ENCODE measurements at places on chromosomes 7 and 10. TPM values are rescaled to one million over a fixed set of nuclear protein-coding genes. Genes with fewer than 3 reads are reported as not detected.

Gene CYP26C1
- 0.07 TPM for total RNA-seq

GRCh38 chr10:34213193-34213804 is 601.8 kb downstream of the PARD3 start:
- H3K27ac ChIP-seq = no peak overlapping the region
- no peaks in the 10 kb centered on the region for H3K36me3 ChIP-seq
- DNase-seq = no peak

DNA sequence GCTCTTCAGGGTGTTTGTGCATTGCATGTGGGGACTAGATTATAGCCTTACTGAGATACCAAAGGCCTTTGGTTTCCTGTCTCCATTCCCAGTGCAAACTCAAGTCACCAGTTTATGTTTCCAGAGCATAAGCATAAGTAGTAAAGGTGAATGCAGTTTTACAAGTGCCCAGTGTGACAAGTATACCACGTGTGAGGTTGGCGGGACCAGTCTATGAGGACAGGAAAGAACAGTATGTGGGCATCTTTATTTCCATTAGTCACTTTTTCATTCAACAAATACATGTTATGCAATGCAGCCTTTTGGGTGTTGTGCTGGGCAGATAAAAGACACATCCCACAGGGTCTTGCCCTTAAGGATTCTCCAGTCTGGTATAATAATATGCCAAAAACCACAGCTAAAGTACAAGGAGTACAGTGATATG is 146.5 kb downstream of the ARID5B start:
- peak overlapping the region; percentile 98 for H3K27ac ChIP-seq
- peak overlapping the region; percentile 86 for H3K4me3 ChIP-seq
- peaks cover 97% of the 10 kb centered on the region for H3K4me1 ChIP-seq
- peak; percentile 48 for DNase-seq

- H3K4me3 ChIP-seq = no peak overlapping the region
- H3K27ac ChIP-seq = no peak overlapping the region
- H3K36me3 ChIP-seq = no peaks in the 10 kb centered on the region
- no peak for DNase-seq
These were observed 52.7 kb upstream of the FAM20C start for GRCh38 chr7:139561-140243.

DNA sequence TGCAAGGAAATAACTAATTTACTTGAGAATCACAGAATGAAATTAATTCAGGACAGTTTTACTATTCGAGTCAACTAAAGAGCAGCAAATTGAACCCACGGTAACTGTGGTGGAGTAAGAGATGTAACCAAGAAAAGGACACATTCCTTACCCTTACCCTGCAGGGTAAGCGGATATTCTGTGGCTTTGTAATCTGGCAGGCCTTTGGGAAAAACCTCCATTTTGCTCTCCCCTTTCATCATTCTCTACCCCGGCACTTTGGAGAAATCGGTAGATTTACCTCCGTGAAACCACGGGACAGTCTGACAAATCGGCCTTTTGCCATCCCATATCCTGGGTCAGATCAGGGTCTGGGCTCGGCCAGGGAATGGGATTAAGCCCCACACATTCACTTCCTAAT is 18.4 kb downstream of the RCC1L start:
- H3K36me3 ChIP-seq = peaks cover 37% of the 10 kb centered on the region
- no peaks in the 10 kb centered on the region for H3K4me1 ChIP-seq
- H3K4me3 ChIP-seq = no peak overlapping the region
- no peak overlapping the region for H3K27ac ChIP-seq

DNA sequence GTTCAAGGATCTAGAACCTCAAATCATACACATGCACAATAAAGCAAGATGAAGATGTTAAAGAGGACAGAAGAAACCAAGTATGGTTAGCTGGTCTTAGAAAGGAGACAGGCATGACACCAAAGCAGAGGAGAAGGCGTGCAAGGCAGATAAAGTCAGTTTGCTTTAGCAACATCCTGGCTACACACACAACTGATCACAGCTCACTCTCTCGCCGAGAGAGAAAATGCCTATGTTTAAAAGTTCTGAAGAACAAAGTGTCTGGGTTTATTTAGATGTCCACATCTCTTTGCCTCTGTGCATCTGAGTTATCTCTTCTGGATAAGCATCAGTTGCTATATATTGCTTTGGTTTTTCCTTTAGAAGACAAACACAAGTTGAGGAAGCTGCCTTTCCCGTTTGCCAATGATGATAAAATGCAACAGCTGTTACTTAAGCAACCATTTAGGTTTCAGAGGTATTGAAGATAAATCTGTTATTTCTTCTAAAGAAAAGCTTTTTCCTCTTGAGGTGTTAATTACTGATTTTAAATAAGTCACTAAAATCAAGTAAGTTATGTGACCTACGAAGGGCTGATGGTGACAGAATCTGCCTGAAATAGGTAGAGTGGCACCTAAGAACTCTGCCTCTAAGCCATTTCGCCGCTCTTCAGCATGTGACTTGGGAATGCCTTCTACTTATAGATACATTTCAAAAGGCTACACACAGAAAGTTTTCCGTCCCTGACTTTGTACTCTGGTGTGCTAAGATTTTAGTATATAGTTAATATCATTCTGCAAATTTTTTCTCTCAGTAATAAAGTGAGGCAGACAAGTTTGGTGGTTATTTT is 146.2 kb upstream of the ASAH2 start:
- H3K27me3 ChIP-seq = no peaks in the 10 kb centered on the region
- H3K4me1 ChIP-seq = peaks cover 28% of the 10 kb centered on the region
- H3K27ac ChIP-seq = peak overlapping the region; percentile 21
- H3K4me3 ChIP-seq = peak overlapping the region; percentile 5
- DNase-seq = no peak

- H3K4me3 ChIP-seq = no peak overlapping the region
- DNase-seq = no peak
- no peak overlapping the region for H3K27ac ChIP-seq
- no peaks in the 10 kb centered on the region for H3K36me3 ChIP-seq
- H3K27me3 ChIP-seq = no peaks in the 10 kb centered on the region
These were observed 31.1 kb upstream of the NEUROD6 start for GRCh38 chr7:31371621-31372020.

GRCh38 chr7:143214789-143215679 is 6.8 kb upstream of the TAS2R40 start:
- H3K4me3 ChIP-seq = no peak overlapping the region
- H3K27me3 ChIP-seq = peaks cover 6% of the 10 kb centered on the region
- peak; percentile 78 for DNase-seq
- no peaks in the 10 kb centered on the region for H3K4me1 ChIP-seq
- H3K27ac ChIP-seq = no peak overlapping the region

Gene GALNT17
- not detected for total RNA-seq

GRCh38 chr7:81074406-81074805 is 155.6 kb upstream of the SEMA3C start:
- H3K4me1 ChIP-seq = no peaks in the 10 kb centered on the region
- DNase-seq = no peak
- no peaks in the 10 kb centered on the region for H3K36me3 ChIP-seq
- no peaks in the 10 kb centered on the region for H3K27me3 ChIP-seq
- no peak overlapping the region for H3K27ac ChIP-seq

DNA sequence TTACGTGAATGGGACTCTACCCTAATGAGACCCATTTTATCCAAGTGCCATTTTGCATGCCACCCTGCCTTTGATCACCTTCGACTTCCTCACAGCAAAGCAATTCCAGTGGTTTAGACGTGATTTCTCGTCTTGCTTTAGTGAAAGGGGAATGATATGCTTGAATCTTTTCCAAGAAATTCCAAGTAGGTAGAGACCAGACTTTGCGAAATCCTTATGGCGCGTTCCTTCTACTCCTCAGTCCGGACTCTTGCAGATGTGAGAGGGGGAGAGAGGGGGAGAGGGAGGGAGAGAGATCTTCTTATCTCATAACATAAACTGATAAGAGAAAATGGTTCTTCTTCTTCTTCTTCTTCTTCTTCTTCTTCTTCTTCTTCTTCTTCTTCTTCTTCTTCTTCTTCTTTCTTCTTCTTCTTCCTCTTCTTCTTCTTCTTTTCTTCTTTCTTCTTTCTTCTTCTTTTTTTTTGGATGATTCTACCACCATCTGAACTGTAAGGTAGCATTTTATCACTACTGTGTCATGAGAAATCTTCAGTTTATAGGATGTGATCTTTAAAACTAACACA is 883 bp downstream of the SPAG6 start:
- H3K4me3 ChIP-seq = peak overlapping the region; percentile 27
- H3K36me3 ChIP-seq = peaks cover 8% of the 10 kb centered on the region
- no peak for DNase-seq
- peaks cover 74% of the 10 kb centered on the region for H3K27me3 ChIP-seq
- peak overlapping the region; percentile 73 for H3K27ac ChIP-seq
- peaks cover 24% of the 10 kb centered on the region for H3K4me1 ChIP-seq

Gene EVX1
- total RNA-seq = not detected

Gene SORBS1
- 0.74 TPM for total RNA-seq

DNA sequence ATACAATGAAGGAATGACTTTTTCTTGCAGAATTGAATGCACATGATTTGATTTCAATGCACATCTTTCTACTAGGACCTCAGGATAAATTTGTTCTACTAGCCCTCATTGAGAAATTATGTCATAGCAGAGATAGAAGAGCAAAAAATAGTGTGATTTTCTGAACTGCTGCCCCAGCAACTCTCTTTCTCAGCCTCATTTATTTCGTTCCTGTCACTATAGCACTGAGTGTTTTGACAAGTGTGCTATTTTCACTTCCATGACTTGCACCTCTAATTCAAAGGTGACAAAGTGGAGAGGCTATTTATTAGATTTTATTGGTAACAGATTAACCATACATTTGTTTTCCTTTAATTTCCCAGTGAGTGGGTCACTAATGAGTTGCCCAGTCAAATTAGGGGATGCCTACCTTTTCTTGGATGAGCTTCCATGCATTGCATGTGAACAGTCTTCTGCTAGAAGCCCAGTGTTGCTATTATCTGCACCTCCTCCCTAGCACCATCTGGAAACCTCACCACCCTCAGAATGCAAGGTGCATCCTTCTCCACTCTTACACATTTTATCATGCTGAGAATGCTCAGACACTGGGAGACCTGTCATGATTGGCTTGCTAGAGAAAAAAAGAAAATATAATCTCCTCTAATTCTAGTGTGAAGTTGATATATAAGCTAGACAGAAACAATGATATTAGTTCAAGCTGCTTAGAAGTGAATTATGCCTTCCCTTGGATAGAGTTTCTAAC is 119.6 kb upstream of the CTTNBP2 start:
- no peaks in the 10 kb centered on the region for H3K4me1 ChIP-seq
- H3K27me3 ChIP-seq = no peaks in the 10 kb centered on the region
- no peak overlapping the region for H3K27ac ChIP-seq

Gene EFCAB10
- not detected for total RNA-seq

Gene FEZF1
- total RNA-seq = not detected

- no peak overlapping the region for H3K27ac ChIP-seq
- H3K27me3 ChIP-seq = peaks cover 8% of the 10 kb centered on the region
- no peaks in the 10 kb centered on the region for H3K4me1 ChIP-seq
- no peak overlapping the region for H3K4me3 ChIP-seq
- H3K36me3 ChIP-seq = no peaks in the 10 kb centered on the region
These were observed 100.0 kb downstream of the GRID1 start for GRCh38 chr10:86266446-86267242.

- no peaks in the 10 kb centered on the region for H3K27me3 ChIP-seq
- H3K36me3 ChIP-seq = no peaks in the 10 kb centered on the region
- DNase-seq = no peak
- H3K4me1 ChIP-seq = no peaks in the 10 kb centered on the region
These were observed 82.1 kb downstream of the NEUROD6 start for GRCh38 chr7:31258391-31258790.

Gene OR2A25
- not detected for total RNA-seq

- no peak overlapping the region for H3K27ac ChIP-seq
- no peaks in the 10 kb centered on the region for H3K27me3 ChIP-seq
- no peak overlapping the region for H3K4me3 ChIP-seq
- no peak for DNase-seq
These were observed 163.0 kb downstream of the MYOF start for GRCh38 chr10:93319096-93319495.

DNA sequence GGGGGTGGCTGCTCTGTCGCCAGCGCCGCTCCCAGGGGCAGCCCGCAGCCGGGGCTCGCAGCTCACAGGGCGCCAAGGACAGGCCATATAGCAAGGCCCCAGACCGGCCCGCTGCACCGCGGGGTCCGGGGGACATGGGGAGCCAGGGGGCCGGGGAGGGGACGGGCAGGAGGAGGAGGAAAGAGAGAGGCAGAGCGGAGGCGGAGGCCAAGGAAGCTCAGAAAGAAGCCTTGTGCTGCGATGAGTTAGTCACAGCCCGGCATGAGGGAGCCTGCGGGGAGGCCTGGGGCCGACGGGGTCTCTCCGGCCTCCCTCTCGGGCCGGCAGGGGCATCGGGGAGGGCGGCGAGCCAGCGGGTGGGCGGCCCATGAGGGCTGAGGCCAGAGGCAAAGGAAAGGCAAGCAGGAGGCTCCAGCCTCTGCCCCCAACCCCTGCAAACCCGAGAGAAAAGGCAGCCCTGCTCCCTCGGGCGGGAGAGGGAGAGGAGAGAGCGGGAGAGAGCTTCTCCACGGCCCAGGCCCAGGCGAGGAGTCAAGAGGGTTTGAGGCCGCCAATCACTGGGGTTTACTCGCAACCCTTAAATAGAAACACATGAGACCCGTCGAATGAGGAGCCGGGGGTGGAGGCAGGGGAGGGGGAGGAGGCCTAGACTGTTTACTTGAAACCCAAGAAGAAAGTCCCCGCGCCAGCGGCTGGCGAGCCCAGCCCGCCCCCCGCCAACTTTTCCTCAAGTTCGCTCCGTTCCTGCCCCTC is 167.9 kb downstream of the NEURL1 start:
- H3K27me3 ChIP-seq = no peaks in the 10 kb centered on the region
- peaks cover 19% of the 10 kb centered on the region for H3K36me3 ChIP-seq
- DNase-seq = peak; percentile 70

DNA sequence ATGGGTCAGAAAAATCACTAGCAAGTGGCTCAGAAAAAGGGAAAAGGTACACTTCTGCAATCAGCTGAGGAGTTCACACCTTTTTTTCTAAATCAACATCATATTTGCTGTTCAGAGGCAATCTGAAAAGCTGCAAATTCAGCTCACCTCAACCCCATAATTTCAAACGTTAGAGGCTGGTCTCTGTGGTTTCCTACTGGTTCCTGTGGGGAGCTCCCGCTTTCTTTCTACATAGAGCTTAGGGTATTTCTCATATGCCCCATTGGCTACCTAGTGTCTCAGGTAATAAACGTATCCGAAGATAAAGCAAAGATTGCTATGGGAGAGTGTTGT is 5.2 kb upstream of the ZNF22 start:
- DNase-seq = peak; percentile 17
- peaks cover 17% of the 10 kb centered on the region for H3K27me3 ChIP-seq
- no peak overlapping the region for H3K4me3 ChIP-seq
- H3K27ac ChIP-seq = peak overlapping the region; percentile 60
- H3K36me3 ChIP-seq = peaks cover 4% of the 10 kb centered on the region
- H3K4me1 ChIP-seq = peaks cover 41% of the 10 kb centered on the region

Gene PRRT4
- 0.21 TPM for total RNA-seq

Gene PON3
- not detected for total RNA-seq

- no peaks in the 10 kb centered on the region for H3K4me1 ChIP-seq
- DNase-seq = no peak
- H3K27me3 ChIP-seq = peaks cover 5% of the 10 kb centered on the region
- no peak overlapping the region for H3K27ac ChIP-seq
- H3K4me3 ChIP-seq = no peak overlapping the region
These were observed 251.5 kb downstream of the LRMDA start for GRCh38 chr10:75682649-75683557.

GRCh38 chr7:96740130-96740529 is 30.5 kb upstream of the SEM1 start:
- no peak overlapping the region for H3K27ac ChIP-seq
- peaks cover 29% of the 10 kb centered on the region for H3K27me3 ChIP-seq
- H3K4me1 ChIP-seq = no peaks in the 10 kb centered on the region
- no peak overlapping the region for H3K4me3 ChIP-seq
- no peaks in the 10 kb centered on the region for H3K36me3 ChIP-seq

Gene GPR15LG
- total RNA-seq = not detected

GRCh38 chr7:27161214-27161720 is 4.1 kb downstream of the HOXA9 start:
- no peak overlapping the region for H3K27ac ChIP-seq
- peak overlapping the region; percentile 51 for H3K4me3 ChIP-seq
- peaks cover 82% of the 10 kb centered on the region for H3K27me3 ChIP-seq
- H3K36me3 ChIP-seq = peaks cover 2% of the 10 kb centered on the region
- no peak for DNase-seq

Data from activated CD4-positive, alpha-beta T cell treated with anti-CD3 and anti-CD28 coated beads, Interleukin-2, amount 10 ng/mL, durations not matched to agents 7 days and 5 days (primary cell).